Stimulated activated CD8-positive, alpha-beta memory T cell treated with anti-CD3 and anti-CD28 coated beads, Interleukin-7, amount 100 ng/mL, for 1 hour (primary cell): ENCODE measurements at places on chromosomes 11 and 22.

GRCh38 chr11:121067453-121067852 is 33.6 kb upstream of the TECTA start:
- no peak for DNase-seq

GRCh38 chr11:117704395-117705100 is 92.5 kb downstream of the DSCAML1 start:
- DNase-seq = no peak

DNA sequence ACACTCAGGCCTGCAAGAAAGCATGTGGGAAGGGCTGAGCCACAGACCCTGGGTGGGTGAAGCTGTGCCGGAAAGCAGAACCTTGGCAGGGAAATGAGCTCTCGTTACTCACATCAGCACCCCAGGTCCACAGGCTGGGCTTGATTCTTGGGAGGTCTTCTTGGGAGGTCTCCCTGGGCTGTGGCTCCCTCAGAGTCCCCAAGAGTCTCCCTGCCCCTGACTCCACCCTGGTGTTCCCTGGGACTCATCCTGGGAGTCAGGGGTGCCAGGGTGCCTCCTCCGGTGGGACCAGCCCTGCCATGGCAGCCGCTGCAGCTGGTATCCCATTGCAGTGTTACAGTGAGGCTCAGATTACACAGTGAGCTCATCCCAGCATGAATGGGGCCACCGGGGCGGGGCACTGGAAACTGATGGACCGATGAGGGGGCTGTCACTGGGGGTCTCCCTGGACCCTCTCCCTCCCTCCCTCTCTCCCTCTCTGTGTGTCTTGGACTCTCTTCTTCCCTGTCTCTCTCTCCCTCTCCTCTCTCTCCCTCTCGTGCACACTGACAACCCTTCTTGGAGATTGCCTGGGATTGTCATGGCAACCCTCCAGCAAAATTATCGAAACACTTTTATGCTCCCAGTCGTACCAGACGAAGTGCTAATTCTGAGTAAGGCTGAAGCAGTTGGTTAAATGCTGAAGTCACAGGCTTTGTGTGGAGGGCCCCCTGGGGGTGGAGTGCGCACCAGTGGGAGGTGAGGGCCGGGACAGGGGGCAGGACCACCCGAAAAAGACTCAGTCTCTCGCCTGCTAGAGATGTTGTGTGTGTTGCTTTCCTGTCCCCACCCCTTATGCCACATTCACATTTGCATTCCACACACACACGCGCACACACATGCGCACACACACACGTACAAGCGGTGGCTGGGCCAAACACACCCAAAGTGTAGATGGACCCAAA is 8.6 kb upstream of the C11orf96 start:
- DNase-seq = no peak

DNA sequence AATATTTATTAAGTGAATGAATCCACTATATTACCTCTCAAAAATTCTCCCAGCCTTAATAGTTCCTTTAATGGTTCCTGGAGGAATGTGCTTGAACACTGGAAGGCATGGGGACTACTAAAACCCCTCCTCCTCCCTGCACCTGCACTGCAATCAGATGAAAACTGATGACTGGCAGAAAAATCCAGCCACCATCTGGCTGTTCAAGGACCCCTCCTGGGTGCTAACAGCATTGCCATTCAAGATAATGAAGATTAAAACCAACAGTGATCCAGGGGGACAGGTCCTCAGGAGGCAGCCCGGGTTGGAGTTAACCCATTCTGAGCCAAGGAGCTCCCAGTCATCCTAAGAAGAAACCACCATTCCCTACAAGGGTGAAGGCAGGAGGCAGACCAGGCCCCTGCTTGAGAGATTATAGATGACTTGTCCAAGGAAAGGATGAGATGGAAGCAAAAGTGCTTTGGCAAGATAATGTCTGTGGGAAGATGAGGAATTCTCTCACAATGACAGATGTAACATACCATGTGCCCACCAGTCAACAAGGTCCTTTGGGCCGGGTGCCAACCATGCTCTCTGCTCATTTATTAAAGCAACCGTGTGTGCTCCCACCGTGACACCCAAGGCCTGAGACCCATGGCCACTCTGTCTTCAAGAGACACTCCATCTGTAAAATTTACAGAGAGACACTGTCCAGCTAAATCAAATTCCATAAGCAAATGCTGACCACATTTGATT is 90.6 kb downstream of the LARGE1 start:
- DNase-seq = no peak

DNA sequence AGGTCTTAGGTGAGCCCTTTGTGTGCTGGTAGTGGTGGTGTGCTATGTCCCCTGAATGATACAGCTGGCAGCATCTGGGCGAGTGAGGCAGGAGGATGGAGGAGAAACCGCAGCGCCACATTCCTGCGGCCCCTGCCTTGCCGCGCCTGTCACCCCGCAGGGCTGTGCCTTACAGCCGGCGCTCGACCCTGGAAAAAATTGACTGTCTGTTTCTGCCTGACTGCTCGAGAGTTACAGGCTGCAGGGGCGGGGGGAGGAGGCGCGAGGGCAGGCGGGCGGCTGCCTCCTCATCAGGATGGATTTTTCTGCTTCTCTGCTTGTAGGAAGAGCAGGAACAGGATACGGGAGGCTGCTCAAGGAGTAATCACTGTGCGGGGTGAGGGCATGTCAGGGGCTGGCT is 443.4 kb downstream of the MIAT start:
- no peak for DNase-seq

DNA sequence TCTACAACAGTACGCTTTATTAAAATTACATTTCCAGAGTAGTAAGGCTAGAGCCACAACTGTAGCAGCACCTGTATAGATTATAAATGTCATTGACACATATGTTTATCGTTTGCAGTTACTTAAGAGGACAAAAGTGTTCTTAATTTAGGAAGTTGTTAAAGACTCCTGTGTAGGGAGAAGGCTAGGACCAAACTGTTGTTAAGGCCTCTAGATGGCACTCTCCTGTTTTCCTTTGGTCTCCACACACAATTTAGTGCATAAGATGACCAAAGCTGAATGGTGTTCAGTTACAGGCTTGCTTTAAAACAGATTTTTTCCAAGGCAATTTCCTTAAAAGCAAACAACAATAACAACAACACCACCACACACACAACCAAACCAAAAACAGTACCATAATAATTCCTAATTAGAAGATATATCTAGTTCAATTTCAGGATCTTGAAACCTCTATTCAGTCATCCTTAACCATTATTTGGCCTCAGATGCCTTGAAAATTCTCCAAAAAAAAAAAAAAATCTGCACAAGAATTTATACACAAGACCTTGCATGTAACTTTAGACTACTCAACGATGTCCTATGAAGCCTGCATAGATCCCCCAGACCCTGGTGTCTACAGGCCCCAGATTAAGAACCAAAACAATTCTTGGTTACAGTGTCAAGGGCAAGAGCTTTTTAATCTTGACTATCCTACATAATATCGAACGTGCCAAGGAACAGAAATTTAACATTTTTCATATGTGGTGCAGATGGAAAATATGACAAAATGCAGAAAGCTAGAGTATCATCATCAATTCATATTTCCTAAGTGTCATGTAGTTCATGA is 42.6 kb upstream of the APOA1 start:
- no peak for DNase-seq

DNA sequence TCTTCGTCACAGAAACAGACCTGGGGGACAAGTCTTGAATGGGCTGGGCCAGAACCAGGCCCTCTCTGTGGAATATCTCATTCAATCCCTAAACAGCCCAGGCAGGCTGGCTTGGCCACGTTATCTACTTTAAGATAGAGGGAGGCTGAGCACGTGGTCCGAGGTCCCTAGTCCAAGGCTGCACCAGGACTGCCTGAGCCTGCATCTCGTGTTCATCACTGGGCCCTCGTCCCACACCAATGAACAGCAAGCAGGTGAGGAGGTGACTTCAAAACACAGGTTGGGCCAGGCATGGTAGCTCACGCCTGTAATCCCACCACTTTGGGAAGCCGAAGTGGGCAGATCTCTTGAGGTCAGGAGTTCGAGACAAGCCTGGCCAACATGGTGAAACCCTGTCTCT is 20.3 kb upstream of the FGF3 start:
- no peak for DNase-seq

- no peak for DNase-seq
Measured at GRCh38 chr11:33709466-33709865, 8.8 kb upstream of the C11orf91 start.

GRCh38 chr22:49632199-49633009 is 195.3 kb downstream of the BRD1 start:
- no peak for DNase-seq

DNA sequence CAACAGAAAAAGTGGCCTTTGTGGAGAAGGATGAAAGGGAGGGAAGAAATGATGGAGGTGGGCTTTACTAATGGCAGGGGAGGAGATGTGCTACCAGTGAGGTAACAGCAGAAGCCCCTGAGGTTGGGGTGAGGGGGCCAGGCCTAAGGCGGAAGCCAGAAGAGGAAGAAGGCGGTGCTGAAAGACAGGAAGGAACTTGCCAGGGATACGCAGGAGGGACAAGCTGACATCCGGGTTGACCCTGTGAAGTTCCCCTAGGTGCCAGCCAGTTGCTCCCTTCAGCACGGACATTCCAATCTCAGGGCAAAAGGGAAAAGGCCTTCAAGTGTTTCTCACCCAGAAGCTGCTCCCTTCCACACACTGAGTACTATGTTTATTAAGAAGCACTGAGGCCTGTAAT is 2.3 kb upstream of the TIRAP start:
- DNase-seq = no peak
